ENCODE measurements at places on chromosomes 5 and 9. TPM values are rescaled to one million over a fixed set of nuclear protein-coding genes. Genes with fewer than 3 reads are reported as not detected.

DNA sequence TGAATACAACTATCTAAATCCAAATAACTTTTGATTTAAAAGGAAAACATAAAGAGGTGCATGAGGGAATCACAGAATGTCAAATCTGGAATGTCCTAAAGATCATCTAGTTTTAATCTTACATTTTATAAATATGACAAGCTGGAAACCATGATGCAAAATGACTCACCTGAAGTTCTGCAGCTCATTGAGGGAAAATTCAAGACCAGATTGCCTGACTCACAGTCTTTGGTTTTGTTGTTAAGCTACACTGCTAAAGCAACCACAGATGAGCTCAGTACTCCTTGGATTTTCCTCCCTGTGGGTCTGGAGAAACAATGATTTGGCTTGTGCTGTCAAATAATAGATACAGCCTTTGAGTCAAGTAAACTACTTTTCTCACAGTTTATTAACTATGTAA is 19.1 kb upstream of the EDIL3 start:
- no peaks in the 10 kb centered on the region for H3K36me3 ChIP-seq
- no peaks in the 10 kb centered on the region for H3K27me3 ChIP-seq
- no peak overlapping the region for H3K27ac ChIP-seq
- no peak overlapping the region for H3K4me3 ChIP-seq
- peaks cover 2% of the 10 kb centered on the region for H3K4me1 ChIP-seq

- no peaks in the 10 kb centered on the region for H3K27me3 ChIP-seq
- DNase-seq = no peak
- H3K36me3 ChIP-seq = no peaks in the 10 kb centered on the region
Observed at GRCh38 chr5:55530669-55531068, 4.1 kb downstream of the PLPP1 start.

NIPAL4 gene
- 12.6 TPM for polyA plus RNA-seq

DNA sequence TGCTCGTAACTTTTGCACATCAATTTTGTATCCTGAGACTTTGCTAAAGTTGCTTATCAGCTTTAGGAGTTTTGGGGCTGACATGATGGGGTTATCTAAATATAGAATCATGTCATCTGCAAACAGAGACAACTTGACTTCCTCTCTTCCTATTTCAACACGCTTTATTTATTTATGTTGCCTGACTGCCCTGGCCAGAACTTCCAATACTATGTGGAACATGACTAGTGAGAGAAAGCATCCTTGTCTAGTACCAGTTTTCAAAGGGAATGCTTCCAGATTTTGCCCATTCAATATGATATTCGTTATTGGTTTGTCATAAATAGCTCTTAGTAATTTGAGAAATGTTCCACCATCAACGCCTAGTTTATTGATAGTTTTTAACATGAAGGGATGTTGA is 65.4 kb upstream of the CDH12 start:
- DNase-seq = no peak
- H3K4me3 ChIP-seq = no peak overlapping the region
- no peak overlapping the region for H3K27ac ChIP-seq
- no peaks in the 10 kb centered on the region for H3K4me1 ChIP-seq
- no peaks in the 10 kb centered on the region for H3K36me3 ChIP-seq

HACD4 gene
- polyA plus RNA-seq = 7.3 TPM

FOXD1 gene
- 2.9 TPM for polyA plus RNA-seq

DNA sequence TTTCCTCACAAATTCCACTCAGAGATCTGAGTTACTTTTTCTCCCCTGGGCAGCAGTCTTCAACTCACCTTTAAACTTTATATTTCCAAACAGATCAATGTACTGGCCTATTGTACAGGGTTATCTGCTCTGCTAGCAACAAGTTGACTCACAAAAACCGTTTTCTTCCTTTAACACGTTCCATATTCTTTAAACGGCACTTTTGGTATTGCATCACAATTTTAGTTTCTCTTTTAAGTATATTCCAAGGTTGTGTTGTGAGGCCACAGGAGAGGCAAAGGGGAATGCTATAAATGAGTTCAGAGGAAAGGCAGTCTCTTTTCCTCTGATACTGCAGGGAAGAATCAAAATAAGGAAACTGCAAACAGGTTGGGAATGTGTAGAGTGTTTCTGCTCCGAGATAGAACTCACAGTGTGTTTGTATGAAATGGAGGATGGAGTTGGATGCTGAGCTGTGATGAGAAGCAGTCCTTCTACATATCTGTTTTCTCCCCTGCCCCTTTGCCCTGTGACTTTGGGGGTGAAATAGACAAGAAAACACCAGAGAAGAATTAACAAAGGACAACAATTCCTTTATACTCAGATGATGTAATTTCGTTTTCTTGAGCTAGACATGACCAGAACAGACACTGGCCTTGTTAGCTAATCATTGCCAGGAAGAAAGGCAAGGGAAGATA is 9.9 kb upstream of the ALDOB start:
- no peak overlapping the region for H3K27ac ChIP-seq
- H3K36me3 ChIP-seq = no peaks in the 10 kb centered on the region
- H3K4me3 ChIP-seq = no peak overlapping the region
- DNase-seq = no peak

DNA sequence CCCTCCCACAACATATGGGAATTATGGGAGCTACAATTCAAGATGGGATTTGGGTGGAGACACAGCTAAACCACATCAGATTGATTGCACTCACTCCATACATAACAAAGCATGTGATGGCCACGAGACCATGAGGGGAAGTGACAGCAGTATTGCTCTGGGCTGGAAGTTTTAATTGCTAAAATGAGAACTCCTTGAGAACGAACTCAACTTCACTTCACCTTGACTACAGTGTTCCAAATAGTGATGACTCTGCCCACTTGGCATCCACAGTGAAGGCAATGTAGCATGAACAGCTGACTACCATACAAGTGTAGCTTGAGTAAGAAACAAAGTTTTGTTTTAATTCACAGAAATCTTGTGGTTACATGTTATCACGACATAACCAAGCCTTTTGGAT is 739 bp upstream of the SPINK7 start:
- no peaks in the 10 kb centered on the region for H3K36me3 ChIP-seq
- H3K4me3 ChIP-seq = no peak overlapping the region
- no peaks in the 10 kb centered on the region for H3K27me3 ChIP-seq
- H3K27ac ChIP-seq = no peak overlapping the region
- DNase-seq = no peak

DNA sequence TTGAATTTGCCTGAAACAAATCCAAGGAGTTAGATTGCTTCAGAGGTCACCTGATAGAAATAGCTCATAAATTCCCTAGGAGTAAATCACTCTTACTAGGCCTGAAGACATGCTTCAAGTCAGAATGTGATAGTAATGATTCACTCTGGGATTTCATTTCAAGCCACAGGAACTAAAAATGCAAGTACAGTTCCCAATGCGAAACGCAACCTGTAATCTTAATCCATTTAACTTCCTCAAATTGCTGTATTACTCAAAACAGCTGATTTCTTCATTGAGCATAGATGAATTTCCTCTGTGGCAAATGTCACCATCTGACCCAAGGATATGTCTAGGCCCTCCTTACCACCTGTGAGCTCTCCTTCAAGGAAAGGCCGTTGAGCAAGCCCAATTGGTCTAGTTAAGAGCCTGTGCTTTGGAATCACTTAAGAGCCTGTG is 32.1 kb upstream of the IL6ST start:
- H3K4me1 ChIP-seq = peaks cover 4% of the 10 kb centered on the region
- no peak overlapping the region for H3K4me3 ChIP-seq
- DNase-seq = peak; percentile 60
- no peaks in the 10 kb centered on the region for H3K27me3 ChIP-seq

DNA sequence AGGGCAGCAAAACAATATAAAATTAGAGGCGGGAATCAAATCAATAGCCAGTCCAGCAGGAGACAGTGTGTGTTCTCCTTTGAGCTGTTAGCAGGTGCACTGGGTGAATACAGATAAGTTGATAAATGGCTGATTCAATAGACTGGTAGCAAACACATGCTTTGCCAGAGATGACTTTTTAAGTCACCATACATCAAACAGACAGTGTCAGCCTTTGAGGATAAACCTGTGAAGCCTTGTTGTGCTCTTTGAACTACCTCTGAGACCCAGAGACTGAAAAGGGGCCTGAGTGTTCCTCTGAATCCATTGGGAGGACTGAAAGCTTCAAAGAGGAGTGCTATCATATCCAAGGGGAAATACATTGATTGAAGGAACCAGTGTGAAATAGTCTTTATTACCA is 301.9 kb downstream of the RASEF start:
- H3K4me1 ChIP-seq = no peaks in the 10 kb centered on the region
- H3K36me3 ChIP-seq = no peaks in the 10 kb centered on the region
- H3K27me3 ChIP-seq = no peaks in the 10 kb centered on the region
- DNase-seq = no peak
- H3K4me3 ChIP-seq = no peak overlapping the region

GRCh38 chr5:91095313-91095712 is 287.8 kb downstream of the ARRDC3 start:
- H3K4me1 ChIP-seq = no peaks in the 10 kb centered on the region
- no peaks in the 10 kb centered on the region for H3K27me3 ChIP-seq
- H3K27ac ChIP-seq = no peak overlapping the region
- no peaks in the 10 kb centered on the region for H3K36me3 ChIP-seq
- DNase-seq = no peak

GRCh38 chr9:129122133-129122532 is 10.9 kb downstream of the PTPA start:
- no peaks in the 10 kb centered on the region for H3K27me3 ChIP-seq
- H3K4me1 ChIP-seq = no peaks in the 10 kb centered on the region
- H3K4me3 ChIP-seq = no peak overlapping the region
